Karpas-422 (cell line): ENCODE measurements at places on chromosomes 13 and 19.
A peak's percentile ranks its signal among the peaks of the same experiment; 100 is the strongest.

DNA sequence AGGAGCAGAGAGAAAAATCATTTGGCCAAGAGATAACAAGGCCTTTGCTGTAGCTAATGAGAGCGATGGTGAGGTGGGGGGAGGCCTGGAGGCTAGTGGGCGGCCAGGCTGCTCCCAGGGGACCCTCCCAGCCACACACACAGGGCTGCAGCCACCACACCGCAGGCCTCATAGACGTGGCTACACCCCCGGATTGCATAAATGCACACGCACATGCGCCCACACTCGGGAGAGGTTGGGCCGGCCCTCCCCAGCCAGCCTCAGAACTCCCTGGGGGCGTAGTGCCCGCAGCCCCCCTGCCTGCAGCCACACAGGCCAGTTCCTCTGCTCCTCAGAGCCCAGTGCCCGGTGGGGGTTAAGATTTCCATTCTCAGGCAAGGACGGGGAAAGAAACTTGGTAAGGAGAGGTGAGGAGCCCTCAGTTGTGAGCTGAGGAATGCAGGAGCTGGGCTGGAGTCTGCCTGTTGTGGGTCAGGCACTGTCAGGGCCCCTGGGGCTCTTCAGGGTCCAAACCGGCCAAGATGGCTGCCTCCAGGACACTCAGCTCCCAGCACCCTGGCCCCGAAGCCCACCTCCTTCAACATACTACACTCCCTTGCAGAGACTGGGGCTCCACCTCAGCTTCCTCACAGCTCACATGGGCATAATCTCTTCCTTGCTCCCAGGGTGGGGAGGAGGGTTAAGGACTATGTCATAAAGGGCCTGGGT lies 8.0 kb downstream of the PTH2 start:
- peak; percentile 89 for DNase-seq

DNA sequence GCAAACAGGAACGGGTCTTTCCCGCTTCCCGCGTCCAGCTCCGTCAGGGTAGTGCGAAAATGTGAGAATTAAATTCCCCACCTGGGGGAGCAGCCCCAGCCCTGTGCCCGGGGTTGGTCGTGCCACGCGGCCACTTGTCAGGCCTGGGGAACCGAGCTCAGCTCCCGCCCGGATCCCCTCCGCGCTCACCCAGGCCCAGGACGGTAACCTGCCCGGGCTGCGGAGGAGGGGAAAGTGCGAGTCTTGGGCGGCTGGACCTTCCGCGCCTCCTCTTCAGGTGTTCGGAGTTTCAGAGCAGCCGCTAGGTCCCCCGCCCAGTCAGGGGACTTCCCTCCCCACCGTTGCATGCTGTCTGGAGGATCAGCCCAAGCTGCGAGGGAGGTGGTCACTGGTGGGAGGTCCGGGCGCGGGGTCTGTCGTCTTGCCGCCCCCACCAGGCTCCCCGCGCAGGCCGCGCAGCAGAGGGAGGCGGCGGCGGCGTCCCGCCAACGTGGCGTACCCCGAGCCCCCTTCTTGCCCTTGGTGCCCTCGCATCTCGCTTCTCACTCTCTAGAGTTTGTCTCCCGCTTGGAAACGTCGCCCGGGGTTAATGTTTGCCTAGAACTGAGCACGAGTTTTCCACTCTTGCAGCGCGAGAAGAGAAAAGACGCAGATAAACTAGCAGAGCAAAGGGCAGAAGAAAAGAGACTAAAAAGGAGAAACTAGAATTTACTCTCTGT lies 8.1 kb downstream of the URAD start:
- DNase-seq, result no peak

- peak; percentile 73 for DNase-seq
These were observed 15.2 kb upstream of the N4BP2L1 start for GRCh38 chr13:32443111-32443510.

DNA sequence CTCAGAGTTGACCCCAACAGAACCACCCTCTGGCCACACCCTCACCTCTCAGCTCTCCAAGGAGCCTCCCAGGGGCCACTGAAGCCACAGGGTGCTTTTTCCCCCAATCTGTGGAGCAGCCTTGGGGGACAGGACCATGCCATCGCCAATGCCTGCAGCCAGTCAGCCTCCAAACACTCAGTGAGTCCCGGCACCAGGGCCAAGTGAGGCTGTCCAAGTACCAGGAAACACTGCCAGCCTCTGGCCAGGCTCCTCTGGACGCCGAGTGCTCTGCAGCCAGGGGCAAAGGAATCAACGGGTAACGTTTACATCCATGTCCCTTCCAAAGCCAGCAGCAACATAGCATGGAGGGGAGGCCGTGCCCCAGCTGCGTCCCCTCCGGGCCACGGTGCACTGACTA lies 9.5 kb upstream of the COMP start:
- DNase-seq, result no peak

GRCh38 chr13:106318941-106319411 lies 216.5 kb downstream of the EFNB2 start:
- no peak for DNase-seq

DNA sequence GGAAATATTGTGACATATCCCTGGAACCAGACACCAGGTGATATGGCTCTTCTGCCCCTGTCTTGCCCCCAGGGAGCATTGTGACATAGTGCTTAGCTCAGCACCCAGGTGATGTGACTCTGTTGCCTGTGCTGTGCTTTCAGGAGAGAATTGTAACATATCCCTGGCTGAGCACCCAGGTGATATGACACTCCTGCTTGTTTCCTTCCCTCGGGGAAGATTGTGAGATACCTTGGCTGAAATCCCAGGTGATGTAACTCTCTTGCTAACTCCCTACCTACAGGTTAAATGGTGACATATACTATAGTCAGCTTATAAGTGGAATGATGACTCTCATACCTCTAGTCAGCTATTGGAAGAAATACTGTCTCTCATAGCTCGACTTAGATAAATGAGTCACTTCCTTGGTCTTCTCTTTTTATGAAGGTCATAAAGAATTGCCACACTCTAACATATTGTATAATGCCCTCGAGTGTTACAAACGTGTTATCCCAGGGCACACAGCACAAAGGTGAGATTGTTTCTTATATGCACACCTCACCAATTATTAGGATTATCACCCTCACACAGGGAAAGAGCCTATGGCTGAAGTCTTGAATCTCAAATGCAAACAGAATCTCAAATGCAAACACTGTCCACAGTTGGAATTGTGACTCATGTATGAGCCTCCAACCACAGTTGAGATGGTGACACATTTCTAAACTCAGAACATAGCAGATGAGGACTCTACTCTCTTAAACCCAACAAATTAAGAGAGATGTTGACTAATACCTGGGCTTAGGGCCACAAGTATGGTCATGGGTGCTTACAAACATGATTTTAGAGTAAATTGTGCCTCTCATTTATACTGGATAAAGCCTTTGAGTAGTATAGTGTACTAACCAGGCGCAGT lies 32.7 kb upstream of the ZNF254 start:
- no peak for DNase-seq

DNA sequence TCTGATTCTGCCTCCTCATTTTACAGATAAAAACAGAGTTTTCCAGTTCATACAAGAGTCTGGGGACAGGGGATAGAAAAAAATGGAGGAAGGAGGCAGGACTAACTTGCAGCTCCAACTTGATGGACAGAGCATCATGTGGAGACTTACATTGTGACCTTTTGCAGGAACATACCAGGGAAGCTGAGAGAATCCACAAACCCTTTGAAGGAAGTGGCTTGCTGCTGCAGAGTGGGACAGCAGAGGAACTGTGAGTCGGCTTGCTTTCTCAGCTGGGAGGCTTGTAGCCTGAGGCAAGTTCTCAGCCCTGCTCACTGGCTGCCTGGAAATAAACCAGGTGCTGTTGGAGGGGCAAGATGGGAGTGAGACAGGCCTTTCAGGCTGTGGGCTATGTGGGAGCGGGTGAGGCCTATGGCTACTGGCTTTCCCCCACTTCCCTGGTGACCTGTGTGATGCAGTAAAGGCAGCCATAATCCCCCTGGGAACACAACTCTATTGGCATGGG lies 614.4 kb downstream of the KCTD12 start:
- DNase-seq, result no peak

DNA sequence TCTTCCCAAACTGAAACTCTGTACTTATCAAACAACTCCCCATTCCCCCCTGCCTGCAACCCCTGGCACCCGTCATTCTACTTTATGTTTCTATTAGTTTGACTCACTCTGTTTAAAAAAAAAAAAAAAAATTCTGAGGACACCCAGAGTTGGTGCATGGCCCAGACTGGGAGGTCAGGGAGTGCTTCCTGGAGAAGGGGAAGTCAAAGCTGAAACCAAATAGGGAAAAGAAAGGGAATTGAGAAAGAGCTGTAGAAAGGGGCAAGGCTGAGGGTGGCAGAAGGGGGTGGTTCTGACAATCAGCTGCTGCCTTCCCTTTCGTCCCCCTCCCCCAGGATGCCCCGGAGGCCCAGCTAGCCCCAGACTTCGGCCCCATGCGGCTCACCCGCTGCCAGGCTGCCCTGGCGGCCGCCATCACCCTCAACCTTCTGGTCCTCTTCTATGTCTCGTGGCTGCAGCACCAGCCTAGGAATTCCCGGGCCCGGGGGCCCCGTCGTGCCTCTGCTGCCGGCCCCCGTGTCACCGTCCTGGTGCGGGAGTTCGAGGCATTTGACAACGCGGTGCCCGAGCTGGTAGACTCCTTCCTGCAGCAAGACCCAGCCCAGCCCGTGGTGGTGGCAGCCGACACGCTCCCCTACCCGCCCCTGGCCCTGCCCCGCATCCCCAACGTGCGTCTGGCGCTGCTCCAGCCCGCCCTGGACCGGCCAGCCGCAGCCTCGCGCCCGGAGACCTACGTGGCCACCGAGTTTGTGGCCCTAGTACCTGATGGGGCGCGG lies 9.0 kb upstream of the STRN4 start:
- DNase-seq, result no peak

DNA sequence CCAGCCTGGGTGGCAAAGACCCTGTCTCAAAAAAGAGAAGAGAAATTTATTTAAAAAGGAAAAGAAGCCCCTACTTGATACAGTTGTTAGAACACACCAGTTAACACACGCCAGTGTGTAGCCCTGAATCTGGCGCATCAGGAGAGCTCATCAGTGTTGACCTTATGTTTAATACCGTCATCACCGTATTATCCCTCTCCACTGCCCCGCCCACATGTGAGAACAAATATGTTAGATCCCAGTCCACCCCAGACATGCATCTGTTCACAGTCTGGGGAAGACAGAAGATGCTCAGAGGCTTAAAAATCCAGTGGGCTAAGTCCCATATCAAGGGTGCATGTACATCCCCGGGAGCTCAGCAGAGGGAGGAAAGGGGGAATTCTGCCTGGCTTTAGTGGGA lies 155.2 kb downstream of the DPF1 start:
- no peak for DNase-seq

DNA sequence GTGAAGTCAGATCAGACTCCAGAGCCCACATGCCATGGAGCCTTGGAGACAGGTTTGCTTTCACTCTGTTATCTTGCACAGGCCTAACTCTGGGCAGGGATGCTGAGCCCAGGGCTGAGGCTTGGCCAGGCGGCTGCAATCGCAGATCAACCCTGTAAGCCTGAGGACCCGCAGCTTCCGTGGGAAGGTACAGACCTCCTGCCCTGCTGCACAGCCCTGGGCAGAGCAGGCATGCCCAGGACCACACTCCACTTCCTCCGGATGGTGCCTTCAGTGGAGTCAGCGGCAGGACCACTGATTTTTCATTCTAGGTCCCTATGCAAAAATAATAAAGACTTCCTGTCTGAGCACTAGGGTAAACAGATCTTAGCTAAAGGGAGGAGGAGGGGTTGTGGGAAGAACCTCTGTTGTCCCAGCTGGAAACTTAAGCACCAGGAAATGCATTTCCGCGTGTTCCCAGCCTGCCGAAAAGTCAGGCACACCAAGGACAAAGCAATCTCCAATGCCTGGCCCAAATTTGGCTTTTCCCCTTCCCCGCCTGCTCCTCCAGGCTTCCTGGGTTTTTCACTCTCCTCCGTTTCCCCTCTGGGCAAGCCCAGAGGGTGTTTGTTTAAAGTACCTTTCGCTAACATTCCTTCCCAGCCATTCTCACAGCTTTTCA lies 87.3 kb downstream of the KCTD15 start:
- no peak for DNase-seq

- no peak for DNase-seq
These were observed 2.4 kb downstream of the GPX4 start for GRCh38 chr19:1105873-1106840.

- no peak for DNase-seq
These were observed 2.7 kb upstream of the REXO1 start for GRCh38 chr19:1850809-1851653.

- DNase-seq, result no peak
These were observed 630.2 kb upstream of the PCDH9 start for GRCh38 chr13:67860315-67860714.

- no peak for DNase-seq
These were observed 96.6 kb upstream of the LSM14A start for GRCh38 chr19:34075661-34076091.

GRCh38 chr19:37691881-37692504 lies 27.6 kb downstream of the ZNF607 start:
- DNase-seq, result peak; percentile 95

DNA sequence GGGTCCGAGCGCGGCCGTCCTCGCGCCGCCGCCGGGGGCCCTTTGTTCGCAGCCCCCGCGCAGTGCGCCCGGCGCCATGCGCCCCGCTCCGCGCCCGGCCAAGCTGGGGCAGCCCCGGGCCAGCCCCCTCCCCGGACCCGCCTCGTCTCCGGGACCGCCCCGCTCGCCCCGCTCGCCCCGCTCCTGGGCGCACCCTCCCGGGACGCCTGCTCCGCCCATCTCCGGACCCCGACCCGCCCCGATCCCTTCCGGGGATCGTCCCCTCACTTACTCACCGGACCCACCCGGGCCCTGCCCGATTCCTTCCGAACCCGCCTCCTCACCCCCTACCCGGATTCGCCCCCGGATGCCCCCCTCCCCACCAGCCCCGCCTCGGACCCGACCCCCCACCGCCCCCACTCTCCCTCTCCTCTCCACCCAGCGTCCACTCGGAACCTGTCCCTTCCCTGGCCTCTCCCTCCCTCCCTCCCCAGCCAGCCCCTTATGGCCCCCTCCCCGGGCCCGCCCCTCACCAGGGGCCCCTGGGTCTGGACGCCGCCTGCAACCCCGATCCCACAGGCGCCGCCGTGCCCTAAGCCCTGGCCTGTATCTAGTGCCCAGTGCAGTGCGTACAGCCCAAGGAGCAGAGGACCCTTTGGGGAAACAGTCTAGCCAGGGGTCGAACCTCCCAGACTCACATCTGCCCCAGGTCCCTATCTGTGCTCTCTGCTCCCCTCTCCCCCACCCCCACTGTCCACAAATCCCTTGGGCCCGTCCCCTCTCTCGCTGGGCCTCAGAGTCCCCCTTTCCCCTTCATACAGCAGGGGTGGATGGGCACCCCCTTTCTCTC lies at the start of gene CPAMD8:
Gene CPAMD8, minus strand, starts transcription at position 105 of the 829 bp plus-strand sequence. CDS start 168 bp downstream, outside the sequence.
- no peak for DNase-seq

DNA sequence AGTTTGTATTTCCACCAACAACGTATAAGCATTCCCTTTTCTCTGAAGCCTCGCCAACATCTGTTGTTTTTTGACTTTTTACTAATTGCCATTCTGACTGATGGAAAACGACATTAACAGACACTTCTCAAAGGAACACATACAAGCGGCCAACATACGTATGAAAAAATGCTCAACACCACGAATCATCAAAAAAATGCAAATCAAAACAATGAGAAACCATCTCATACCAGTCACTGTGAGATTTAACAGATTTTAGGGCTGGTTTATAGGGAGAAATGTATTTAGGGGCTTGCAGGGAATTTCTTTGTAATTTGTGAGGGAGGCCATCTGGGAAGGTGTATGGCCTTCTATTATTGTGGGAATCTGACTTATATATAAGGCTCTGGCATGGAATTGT lies 2.8 kb upstream of the DZIP1 start:
- no peak for DNase-seq

- no peak for DNase-seq
These were observed 12.2 kb downstream of the SMAD9 start for GRCh38 chr13:36907821-36908220.
